ENCODE measurements at places on chromosomes 2 and 18. TPM values are rescaled to one million over a fixed set of nuclear protein-coding genes. Genes with fewer than 3 reads are reported as not detected.

Gene CNDP1
- not detected for total RNA-seq

Gene IL1RL1
- total RNA-seq = not detected

Gene DUSP11
- total RNA-seq = 43.7 TPM

Gene AGXT
- total RNA-seq = 0.07 TPM

All from A172 (cell line).